Hematopoietic multipotent progenitor cell (in vitro differentiated cells): ENCODE measurements at places on chromosomes 11 and 22. TPM values are rescaled to one million over a fixed set of nuclear protein-coding genes. Genes with fewer than 3 reads are reported as not detected.

The KCTD14 gene
- total RNA-seq: 0.27 TPM

The GAB4 gene
- total RNA-seq: 0.81 TPM

The IL18 gene
- total RNA-seq: 26.4 TPM

The IL17REL gene
- total RNA-seq: under 0.01 TPM

The OR51B5 gene
- total RNA-seq: 0.81 TPM

The EHF gene
- total RNA-seq: not detected

DNA sequence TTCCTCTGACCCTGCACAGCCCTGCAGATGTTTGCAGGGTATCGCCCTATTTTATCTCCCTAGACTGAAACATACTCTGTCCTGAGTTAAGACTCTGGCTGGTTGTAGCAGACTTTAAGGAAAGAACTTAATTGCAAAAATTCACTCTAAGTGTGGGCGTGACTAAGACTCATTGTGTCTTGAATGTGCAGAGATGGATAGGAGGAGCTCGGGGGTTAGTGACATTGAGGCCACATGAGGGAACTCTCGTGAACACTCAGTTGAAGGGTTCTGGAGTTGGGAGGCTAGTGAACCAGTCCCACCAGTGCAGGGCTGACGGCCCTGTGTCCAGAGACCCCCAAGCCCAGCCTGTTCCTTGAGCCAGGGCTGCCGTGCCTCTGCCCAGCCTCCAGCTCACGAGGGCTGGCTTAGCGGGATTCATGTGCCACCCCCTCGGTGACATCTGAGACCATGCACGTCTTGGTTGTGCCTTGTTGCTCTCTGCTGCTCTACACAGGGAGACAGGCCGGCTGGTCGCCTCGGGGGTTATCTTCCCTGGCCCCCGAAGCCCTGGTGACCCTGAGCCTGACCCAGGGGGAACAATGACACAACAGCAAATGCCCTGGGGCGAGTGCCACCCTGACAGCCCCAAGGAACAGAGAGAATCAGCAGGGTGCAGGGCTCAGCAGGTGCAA lies 11.4 kb upstream of the TBX1 start:
- no peak for DNase-seq

DNA sequence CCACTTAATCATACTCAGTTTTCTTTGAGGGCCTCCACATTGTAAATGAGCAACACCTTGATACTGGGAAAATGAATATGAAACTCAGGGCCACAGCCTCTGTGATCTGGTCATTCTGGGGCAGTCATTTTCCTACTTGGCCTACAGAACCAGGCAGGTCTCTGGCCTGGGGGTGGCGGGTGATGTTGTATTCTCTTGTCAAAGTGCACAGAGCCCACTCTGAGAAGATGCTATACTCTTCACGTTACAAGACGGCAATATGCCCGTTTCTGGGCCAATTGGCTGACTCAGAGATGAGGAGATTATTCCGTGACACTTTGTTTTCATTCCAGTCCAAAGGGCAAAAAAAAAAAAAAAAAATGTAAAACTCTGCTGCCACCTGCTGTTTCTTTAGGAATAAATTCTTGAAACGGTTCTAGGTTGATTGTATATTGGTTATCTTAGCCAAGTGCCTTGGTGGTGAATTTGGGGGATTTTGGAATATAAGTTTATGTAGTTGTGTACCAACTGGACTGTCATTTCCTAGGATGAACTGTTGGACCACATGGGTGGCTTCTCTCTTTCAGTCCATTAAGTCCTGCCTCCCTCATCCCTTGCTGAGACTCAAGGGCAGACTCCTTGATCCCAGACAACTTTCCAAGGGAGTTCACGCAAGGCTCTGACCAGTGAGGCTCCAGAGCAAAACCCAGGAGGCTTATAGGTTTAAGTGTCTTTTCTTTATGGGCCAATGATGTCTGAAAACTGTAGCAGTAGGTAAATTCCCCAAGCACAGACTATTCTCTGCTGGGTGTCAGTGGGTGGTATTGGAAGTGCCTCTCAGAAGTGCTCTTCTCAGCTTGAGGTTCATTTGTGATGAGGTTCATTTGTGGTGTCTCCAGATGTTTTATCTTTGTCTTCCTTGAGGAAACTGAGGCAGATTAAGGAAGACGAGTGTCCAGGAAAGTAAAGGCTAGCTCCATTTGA lies 18.2 kb downstream of the ADM start:
- DNase-seq: peak; percentile 78

GRCh38 chr11:45331839-45332238 lies 45.7 kb upstream of the SYT13 start:
- DNase-seq: no peak

DNA sequence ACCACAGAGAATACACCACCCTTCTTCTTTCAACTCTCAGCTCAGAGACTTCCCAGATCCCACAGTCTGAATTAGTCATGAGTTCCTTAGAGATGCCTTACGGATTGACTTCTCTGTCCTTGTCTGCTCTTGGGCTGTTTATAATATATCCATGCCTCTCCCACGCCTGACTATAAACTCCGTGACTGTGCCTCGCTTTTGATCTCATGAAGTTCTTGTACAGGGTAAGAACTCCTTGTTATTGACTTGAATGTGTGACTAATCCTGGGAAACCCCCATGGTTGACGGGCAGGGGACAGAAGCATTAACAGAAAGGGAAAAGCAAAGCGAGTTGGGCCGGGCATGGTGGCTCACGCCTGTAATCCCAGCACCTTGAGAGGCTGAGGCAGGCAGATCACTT lies 62.4 kb upstream of the POU2AF1 start:
- no peak for DNase-seq

GRCh38 chr11:111531687-111532364 lies 8.7 kb upstream of the LAYN start:
- DNase-seq: no peak

GRCh38 chr11:1559111-1559951 lies 12.7 kb downstream of the DUSP8 start:
- DNase-seq: no peak

- no peak for DNase-seq
Measured at GRCh38 chr11:101442171-101442570, 141.6 kb downstream of the TRPC6 start.

DNA sequence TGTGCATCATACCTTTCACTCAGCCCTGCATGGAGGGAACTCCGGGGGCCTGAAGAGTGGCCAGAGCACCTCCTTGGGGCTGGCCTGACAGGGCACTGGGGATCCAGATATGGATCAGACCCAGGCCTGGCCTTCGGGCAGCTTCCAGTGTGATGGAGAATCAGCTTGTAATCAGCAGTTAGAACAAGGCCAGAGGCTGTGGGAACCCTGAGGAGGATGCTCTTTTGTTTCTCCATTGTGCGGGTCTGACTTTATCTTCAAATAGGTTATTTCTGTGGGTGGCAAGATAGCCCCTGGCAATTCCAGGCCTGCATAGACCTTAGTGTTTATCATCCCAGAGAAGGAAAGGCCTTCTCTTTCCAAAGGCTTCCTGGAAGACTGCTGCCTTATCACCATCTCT lies 12.3 kb downstream of the DGAT2 start:
- DNase-seq: no peak

DNA sequence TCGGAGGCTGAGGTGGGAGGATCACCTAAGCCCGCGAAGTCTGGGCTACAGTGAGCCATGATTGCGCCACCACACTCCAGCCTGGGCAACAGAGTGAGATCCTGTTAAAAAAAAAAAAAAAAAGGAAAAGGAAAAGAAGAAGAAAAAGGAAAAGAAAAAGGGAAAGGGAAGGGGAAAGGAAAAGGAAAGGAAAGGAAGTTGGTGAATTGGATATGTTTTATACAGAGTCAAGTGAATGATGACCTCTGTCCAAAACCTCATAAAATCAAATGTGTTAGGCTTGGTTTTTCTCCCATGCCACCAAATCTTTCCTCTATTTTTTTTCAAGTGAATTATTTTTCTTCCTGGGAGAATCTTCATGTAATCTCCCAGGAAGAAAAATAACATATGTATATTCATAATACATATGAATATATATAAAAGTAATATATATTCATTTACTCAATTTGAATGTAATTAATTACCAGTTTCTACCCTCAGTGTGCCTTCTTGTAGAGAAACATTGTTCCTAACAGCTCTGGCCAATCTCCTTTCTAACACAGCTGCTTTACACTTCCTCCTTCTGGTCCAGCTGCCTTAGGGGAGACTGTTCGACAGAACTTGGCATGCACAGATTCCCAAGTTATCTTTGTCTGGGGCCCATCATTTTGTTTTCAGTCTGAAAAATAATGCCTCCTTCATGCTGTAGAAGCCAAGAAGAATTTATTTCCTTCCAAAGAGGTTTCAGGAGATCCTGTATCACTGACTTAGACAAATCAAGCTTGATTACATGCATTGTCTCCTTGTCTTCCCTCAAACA lies 111.9 kb downstream of the CCDC34 start:
- DNase-seq: no peak

DNA sequence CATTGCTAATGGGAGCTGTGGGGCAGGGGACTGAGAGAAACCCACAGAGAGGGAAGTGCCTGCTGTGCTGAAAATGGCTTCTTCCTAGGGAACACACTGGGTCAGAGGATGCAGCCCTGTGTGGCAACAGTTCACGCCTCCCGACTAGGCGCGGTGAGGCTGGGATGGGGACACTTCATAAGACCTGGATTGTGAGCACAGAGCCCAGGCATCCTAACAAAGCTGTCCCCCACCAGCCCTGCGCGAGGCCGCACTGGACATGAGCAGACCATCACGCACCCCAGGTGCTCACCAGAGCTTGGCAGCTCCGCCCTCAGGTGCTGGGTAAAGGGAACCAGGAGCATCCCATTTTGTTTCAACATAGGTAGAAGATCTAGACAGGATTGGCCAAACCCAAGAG lies 1.8 kb upstream of the KRTAP5-4 start:
- no peak for DNase-seq

DNA sequence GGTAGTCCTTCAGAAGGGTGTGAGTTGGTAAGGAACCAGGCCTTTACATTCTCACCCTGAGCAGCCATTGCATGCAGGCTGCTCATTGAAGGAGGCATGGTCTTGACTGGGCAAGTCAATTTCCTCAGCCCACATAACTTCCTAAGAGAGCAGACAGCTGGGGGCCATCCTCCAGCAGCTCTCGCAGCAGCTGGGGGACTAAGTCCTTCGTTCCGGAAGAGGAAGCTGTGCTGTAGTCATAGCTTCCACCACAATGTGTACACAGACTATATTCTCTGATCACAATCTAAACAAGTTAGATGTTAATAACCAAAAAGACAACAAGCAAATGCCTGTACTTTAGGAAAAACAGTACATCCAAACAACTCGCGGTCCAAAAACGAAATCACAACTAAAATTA lies 30.1 kb upstream of the MPPED1 start:
- DNase-seq: peak; percentile 78

DNA sequence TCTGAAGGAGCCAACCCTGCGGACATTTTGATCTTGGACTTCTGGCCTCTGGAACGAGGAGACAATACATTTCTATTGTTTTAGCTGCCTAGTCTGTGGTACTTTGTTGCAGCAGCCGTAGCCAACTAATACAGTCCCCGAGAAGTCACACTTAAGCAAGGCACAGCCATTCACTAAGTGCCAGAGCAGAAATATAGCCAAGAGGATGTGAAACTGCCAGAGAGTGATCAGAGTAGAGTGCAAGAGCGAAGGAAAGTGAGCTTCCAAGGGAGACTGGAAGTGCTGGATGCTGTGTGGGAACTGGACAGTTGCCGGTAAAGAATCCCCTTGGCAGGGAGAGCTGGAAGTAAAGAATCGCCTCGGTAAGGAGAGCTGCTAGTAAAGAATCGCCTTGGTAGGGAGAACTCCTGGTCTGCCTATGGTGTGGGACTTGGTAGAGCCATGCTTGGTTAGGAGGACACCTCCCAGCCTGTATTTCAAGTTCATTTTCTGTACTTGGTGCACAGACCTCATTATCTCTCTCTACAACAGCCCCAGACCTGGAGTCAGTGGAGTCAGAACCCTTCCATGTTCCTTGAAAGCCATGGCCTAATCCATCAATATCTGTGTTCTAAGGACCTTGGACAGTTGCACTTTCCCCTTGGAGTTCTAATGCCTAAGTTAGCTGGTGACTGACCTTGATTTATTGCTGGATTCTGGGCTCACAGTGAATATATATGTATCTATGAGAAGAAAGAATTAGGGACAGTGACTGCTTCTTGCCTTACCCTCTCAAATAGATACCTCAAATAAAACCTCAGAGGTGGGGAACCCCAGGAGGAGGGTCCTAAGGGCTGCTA lies 162.1 kb downstream of the LDLRAD3 start:
- DNase-seq: no peak

GRCh38 chr11:65435981-65436411 lies 13.4 kb downstream of the NEAT1 start:
- no peak for DNase-seq

GRCh38 chr11:131638889-131639288 lies 268.5 kb downstream of the NTM start:
- DNase-seq: no peak

GRCh38 chr11:46009647-46010046 lies 87.2 kb downstream of the LARGE2 start:
- DNase-seq: no peak

GRCh38 chr11:127644366-127644765 lies 643.8 kb upstream of the KIRREL3 start:
- DNase-seq: no peak

DNA sequence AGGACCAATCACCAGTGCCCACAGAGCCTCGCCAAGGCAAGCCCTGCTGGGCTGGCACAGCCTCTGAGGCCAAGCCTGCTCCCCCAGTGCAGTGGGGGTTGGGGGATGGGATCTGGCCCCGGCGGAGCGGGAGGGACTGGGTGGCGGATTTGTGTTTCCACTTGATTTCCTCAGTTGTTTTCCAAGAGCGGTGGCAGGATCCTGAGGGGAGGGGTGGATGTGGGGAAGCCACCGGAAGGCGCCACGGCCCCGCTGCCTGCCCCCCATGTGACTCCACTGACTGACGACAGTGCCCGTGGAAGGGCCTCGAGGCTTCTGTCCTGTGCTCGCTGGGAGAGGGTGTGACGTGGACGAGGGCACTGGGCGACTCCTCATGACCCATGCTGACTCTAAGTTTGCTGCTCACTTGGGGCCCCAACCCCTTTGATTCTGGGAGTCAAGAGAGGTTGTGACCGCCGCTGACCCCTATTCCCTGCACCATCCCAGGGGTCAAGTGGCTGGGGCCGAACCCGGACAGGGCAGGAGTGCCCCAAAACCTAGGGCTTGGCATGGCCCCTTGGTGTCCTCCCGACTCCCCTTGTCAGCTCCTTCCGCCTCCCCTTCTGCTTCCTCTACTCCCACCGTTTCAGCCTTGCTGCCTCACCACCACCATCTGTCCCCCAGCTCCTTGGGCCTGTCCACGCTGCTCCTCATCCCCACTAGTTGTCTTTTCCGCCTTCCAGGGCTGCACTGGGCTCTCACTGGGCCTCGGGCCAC lies 23.5 kb upstream of the PICK1 start:
- no peak for DNase-seq

- DNase-seq: no peak
Measured at GRCh38 chr11:44600839-44601383, 35.4 kb downstream of the CD82 start.

- DNase-seq: no peak
Measured at GRCh38 chr11:45880772-45881570, 4.5 kb upstream of the MAPK8IP1 start.

DNA sequence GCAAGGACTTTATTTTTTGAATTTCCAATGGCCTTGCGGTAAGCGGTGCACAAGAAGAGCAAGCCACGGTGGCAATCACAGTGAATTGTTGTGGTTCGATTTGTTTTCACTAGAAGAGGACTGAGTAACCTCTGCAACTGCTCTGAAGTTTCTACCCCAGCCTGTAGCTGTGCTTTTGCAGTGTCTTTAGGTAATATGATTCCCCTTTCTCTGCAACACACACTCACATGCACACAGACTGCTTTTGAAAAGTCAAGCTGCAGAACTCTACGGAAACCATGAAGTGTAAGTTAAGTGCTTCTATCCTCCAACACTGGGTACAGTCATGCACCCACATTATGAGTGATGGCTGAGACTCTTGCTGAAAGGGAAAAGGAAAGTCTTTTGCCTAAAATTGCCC lies 38.4 kb downstream of the CD44 start:
- no peak for DNase-seq

- no peak for DNase-seq
Measured at GRCh38 chr11:72522186-72522585, 87.9 kb upstream of the CLPB start.
